T-helper 1 cell (primary cell): ENCODE measurements at places on chromosomes 4 and X.

GRCh38 chrX:153476666-153477363 lies 6.4 kb upstream of the HAUS7 start:
- DNase-seq = no peak

- DNase-seq = no peak
Observed at GRCh38 chr4:139669890-139670289, 4.3 kb downstream of the MGST2 start.

DNA sequence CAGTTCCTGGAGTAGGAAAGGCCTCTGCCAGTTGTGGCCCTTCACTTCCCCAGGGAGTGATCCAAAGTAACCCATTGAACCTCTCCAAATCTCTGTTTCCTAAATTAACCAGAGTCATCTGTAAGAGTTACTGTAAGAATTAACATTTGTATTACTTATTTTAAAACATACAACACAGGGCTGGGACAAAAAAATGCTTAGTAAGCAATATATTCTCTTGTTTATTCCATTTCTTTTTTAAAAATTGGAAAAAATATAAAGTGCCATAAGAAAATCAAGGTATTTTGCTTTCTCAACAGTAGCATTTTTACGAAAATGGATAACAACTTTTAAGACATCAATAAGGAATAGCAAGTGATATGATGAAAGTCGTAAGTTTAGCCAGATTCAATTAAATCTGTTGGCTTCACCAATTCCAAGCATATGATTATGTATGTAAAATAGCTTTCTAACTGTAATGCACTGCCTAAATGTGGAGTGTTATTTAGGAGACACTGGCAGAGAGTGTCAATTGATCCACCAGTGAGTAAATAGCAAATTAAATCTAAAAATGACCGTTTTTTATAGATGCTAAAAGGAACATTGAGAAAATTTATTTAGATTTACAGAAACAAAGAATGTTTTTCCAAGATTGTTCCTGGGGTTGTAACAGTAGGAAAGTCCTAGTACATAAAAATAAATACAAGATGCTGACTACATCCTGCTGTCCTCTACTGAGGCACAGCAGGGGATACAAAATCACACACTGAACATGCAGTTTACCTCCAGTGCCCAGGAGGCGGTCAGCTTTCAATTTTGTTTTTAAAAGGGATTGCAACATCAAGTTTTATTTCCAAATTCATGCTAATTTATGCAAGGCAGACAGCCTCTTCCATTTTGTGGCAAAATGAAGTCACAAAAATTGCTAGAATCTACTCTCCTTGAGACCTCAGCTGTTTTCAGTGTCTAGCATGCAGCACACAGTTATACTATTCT lies 53.7 kb downstream of the GPM6A start:
- DNase-seq = no peak

DNA sequence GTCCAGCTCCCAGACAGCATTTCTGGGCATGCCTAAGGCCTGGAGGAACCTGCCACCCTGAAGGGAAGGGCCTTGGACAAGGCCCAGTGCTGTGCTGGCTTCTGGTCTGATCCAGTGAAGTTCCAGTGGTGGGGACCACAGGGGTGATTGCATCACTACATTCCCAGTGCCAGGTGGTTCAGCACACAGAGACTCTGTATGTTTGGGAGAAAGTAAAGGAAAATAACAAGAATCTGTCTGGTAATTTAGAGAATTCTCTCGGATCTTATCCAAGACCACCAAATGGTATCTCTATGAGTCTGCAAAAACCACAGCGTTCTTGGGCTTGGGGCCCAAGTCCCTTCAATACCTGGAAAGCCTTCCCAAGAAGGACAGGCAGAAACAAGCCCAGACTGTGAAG lies 131.8 kb upstream of the MAD2L1 start:
- no peak for DNase-seq

DNA sequence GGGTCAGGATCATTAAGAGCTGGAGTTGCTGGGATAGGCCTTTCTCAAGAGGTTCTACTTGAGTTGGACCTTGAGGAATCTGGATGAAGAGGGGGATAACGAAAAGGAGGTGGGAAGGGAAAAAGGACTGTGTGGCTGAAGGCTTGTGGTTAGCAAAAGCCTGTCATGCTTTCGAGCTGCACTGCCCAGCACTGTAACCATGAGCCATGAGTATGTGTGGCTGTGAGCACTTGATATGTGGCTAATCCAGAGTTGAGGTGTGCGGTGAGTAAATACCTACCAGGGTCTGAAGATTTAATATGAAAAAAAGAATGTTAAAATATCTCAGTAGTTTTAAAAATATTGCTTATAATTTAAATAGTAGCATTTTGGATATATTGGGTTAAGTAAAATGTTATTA lies 11.4 kb downstream of the TMEM165 start:
- DNase-seq = no peak

- no peak for DNase-seq
Observed at GRCh38 chr4:188941524-188942119, 802.4 kb downstream of the TRIML1 start.

DNA sequence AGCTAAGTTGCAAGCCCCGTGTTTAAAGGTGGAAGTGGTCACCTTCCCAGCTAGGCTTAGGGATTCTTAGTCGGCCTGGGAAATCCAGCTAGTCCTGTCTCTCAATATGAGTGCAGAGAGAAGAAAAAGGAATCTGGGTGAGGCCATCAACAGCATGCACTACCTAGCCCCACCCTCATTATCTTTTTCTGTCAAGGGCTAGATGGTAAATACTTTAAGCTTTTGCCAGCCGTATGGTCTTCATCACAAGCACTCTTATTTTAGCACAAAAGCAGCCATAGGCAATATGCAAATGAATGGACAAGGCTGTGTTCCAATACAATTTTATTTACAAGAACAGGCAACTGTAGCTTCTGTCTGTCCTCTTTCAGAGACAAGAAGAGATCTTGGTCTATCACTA lies 282.9 kb downstream of the ZNF674 start:
- DNase-seq = no peak

DNA sequence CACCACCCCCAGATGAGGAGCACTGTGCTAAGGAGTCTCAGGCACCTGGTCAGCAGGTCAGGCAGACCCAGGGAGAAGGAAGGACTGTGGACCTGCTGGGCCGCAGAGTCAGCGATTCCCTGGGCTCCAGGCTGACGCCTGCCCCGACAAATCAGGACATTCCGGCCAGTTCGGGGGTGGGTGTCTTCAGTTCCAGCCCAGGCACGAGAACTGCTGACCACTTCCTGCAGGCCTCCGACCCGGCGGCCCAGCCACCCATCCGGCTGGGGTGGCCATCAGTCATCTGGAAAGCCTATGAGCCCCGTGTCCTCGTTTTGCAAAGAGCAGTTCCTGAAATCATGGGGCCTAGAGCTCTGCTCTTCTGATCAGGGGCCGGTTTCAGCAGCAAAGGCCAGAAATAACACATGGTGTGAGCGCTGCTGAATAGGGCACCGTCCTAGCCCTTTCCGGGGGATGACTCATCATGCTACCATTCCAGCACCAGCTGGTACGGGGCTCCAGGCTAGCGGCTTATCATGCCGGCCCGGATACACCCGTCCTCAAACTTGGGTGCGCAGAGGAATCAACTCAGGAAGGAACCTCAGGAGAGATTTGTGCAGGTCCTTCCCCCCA lies 7.8 kb upstream of the SH3TC1 start:
- no peak for DNase-seq

- DNase-seq = no peak
Observed at GRCh38 chr4:22215084-22215483, 266.5 kb upstream of the KCNIP4 start.

DNA sequence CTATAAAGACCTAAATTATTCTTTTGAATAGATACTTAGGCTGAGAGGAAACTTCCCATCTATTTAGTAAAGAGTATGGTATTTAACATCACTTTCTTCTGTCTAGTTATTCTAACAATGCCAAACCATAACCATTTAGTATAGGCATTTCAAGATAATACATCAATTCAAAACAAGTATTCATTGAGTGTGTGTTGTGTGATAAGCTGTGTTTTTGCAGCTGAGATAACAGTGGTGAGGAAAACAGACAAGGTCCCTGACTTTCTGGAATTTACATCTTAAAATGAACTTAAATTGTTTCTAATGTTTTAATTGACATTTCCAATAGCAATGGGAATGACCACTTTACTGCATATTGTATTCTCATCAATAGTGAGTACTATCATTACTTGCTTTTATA lies 22.4 kb upstream of the TSPAN5 start:
- DNase-seq = no peak

DNA sequence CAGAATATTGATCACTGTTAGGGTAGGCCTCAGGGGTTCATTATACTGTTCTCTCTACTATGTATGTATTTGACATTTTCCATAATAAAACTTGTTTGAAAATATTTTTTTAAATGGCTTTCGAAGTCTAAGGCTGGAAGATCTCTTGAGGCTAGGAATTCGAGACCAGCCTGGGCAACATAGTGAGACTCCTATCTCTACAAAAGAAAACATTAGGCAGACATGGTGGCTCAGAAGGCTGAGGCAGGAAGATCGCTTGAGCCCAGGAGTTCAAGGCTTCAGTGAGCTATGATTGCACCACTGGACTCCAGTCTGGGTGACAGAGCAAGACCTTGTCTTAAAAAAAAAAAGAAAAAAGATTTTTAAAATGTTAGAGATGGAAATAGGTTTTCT lies 15.5 kb upstream of the TBC1D14 start:
- no peak for DNase-seq

DNA sequence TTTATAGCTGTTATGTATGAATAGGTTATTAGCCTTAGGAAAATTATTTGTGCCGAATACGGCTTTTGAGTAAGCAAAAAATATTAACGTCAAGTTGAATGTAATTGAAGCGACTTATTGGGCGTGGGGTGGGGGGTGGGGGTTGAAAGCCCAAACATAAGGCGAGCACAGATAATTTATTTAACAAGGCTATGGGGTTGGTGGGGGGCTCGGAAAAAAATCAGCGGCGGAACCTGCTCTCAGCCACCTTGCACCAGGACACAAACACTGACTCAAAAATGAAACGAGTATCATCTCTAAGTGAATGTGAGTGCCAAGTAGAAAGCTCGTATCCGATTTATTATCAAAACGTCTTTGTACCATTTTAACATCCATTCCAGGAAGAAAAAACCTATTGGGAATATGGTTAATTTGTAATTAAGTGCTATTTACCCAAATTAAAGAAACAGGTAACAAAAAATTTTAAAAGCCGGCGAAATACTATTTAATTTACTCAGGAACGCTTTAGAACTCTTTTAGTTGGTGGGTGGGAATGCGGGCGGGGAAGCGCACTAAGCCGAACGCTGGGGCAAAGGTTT lies 902 bp upstream of the LARP1B start:
- no peak for DNase-seq

- DNase-seq = no peak
Observed at GRCh38 chr4:16122308-16122711, 38.5 kb upstream of the PROM1 start.
